ENCODE measurements at places on chromosomes 7 and 10.

DNA sequence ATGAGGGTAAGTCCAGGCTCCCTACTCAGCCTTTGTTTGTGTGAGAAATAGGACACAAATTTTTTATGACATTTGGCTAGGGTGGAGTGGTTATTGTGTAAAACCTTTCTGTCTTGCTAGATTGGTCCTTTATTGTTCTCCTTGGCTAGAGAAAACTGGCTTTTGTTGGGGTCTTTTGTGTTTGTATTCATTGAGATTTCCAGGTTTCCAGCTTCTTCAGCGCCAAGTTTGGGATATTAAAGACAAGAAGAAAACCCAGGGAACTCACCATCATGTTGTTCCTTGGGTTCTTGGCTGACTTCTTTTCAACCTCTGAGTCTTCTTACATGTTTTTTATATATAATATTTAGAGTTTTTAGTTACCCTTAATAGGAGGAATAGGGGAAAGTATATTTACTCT, 310.0 kb downstream of the HPSE2 start:
- no peak for DNase-seq

- no peak for DNase-seq
These were observed 2.2 kb downstream of the SMARCD3 start for GRCh38 chr7:151246102-151246850.

GRCh38 chr7:66399566-66399965, 194.4 kb downstream of the TPST1 start:
- no peak for DNase-seq

- DNase-seq = no peak
These were observed 14.6 kb downstream of the TBC1D12 start for GRCh38 chr10:94416896-94417295.

- DNase-seq = no peak
These were observed 102.1 kb downstream of the FOXL3 start for GRCh38 chr7:391961-392524.

- no peak for DNase-seq
These were observed 18.1 kb upstream of the TRIM8 start for GRCh38 chr10:102626026-102626685.

DNA sequence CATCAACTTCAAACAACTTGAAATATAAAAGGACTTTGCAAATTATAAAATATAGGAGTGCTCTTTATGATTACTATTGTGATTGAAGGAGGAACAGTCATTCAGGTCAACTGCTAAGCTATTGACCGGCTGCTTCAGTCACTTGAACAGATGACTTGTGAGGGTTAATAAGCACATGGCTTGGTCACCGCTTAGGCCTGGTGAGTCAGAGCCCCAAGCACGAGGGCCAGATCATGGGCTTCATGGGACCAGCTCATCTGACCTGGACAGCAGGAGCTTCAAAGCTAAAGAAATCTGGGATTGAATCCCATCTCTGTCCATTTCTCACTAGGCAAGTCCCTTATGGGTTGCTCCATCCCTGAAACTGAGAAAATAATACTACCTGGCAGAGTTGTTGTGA, 60.4 kb upstream of the ADO start:
- no peak for DNase-seq

GRCh38 chr7:15682751-15683245, 3.7 kb downstream of the MEOX2 start:
- no peak for DNase-seq

GRCh38 chr7:116182023-116182422, 28.3 kb upstream of the TES start:
- no peak for DNase-seq

DNA sequence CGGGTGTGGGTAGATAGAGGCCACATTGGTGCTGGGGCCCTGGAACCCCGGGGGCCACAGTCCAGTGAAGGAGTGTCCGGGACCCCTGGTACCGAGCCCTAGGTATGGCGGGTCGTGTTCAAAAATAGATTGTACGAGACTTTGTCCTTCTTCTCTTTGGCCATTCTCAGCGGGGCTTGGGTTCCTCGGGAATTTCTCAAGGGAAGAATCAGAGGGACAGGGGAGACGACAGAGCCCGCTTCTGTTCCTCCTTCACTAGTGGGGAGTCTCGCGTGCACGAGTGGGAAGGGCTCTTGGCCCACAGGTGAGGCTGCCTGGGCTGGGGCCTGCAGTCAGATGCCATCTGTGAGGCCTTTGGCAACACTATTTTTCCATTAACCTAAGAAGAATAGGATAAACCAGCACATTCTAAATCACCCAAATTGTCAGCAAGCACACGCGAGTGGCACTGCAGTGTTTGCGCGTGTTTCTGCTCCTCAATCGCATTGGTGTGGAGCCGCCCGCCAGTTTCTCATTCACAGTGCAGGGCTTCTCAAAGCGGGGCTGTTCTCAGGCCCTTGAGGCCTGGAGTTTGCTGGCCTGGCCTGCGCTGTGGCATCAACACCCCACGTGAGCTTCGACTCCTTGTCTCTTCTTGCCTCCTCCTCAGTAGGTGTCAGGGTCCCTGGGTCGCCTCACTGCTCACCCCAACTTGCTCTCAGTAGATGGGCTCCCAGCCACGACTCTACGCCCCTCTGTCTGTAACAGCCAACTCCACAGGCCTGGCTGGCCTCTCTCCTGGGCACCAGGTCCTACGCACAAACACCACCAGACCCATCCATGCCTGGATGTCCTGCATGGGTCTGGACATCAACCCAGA, 187.6 kb upstream of the SHH start:
- no peak for DNase-seq

- no peak for DNase-seq
These were observed 45.5 kb upstream of the ANAPC16 start for GRCh38 chr10:72170263-72170662.

- no peak for DNase-seq
These were observed 47.2 kb upstream of the AKR1E2 start for GRCh38 chr10:4778761-4779160.

- no peak for DNase-seq
These were observed 157.1 kb downstream of the TCERG1L start for GRCh38 chr10:131154306-131155025.

DNA sequence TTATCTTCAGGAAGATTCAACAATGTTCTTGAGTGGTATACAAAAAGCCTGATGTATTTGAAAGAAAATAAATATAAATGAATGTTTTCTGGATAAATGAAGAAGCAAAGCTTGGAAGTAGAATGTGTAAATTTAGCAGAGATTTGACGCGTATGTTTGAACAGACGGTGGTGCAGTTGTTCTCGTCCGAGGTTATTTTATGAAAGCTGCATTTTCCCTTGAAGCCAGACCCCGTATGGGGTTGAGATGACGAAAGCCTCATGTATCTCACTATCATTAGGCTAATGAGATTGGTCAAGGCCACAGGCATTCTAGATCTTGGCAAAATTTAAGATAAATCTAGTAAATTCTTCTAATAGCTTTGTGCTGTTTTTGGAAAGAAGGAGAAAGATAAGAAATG, 195.2 kb downstream of the NXPH1 start:
- DNase-seq = no peak

DNA sequence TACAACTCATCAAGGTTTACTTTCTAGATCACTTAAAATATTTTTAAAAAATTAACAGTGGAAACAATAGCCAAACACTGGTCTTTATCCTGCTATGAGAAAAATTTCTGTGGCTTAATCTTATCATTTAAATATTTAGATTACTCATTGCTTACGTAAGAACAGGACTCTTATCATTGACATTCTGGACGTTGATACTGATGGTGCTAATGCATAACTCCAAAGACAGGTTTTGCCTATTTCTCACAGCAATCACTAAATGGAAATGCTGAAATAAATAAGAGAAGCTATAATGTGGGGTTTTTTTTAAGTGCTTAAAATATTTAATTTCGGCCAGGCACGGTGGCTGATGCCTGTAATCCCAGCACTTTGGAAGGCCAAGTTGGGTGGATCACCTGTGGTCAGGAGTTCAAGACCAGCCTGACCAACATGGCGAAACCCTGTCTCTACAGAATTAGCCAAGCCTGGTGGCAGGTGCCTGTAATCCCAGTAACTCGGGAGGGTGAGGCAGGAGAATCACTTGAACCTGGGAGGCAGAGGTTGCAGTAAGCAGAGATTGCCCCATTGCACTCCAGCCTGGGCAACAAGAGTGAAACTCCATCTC, 195.0 kb downstream of the HGF start:
- no peak for DNase-seq

DNA sequence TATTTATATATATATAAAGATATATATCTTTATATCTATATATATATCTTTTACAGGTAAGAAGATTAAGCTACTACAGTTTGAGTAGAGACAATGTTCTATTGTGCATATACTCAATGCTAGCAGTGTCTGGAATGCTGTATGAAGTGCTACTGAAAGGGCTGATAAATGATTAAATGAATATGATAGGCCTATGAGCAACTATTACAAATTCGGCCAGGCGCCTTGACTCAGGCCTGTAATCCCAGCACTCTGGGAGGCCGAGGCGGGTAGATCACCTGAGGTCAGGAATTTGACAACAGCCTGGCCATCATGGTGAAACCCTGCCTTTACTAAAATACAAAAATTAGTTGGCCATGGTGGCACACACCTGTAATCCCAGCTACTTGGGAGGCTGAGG, 297.1 kb downstream of the CACNA2D1 start:
- DNase-seq = no peak

DNA sequence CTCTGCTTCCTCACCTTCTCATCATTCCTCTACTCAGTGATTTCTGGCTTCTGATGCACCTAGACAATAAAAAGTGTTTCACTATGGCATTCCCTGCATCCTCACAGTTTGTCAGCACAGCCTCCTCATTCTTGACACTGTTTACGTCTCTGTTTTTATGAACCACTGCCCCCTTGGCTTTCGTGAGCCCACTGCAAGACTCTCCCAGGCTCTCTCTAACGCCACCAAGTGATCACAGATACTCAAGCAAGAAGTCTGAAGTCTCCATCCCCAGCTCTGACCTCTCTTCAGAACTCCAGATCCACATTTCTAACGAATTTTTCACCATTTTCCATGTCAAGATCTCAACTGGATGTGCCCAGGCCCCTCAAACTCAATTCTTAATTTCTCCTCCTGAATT, 8.9 kb downstream of the SLC16A9 start:
- no peak for DNase-seq

DNA sequence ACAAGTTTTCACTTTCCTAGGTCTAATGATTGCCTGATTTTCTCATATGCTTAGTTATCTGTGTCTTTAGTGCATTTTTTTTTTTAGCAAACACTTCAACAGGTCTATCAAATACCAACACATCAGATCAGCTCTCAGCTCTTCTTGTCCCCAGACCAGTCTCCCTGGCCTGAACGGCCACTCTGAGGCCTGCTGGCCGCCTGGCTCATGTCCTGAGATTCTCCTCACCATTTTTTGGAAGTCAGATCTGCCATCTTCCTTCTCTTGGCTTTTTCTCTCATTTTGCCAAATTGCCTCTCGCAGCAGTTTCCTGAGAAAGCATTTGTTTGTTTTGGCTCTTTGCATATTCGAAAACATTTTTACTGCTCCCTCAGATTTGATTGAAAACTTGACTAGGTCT, 29.3 kb downstream of the PPP2R2D start:
- no peak for DNase-seq

GRCh38 chr10:126650161-126650560, 20.3 kb downstream of the C10orf90 start:
- no peak for DNase-seq

DNA sequence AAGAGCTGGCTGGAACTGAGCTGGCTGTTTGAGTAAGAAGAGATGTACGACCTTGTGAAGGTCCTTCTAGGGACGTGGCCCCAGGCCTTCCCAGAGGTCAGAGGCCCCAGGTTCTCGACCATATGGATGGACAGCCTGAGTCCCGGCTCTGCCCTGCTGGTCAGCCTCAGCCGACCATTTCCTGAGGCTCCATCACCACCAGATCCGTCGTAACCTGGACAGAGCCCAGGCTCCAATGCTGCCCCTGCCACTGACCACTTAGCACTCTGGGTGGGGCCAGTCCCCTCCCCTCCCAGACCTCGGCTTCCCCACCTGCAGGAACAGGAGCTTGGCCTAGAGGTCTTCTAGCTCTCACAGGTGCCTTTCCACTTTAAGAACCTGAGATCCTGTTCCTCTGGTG, 10.6 kb upstream of the INMT start:
- DNase-seq = no peak

- no peak for DNase-seq
These were observed 7.3 kb downstream of the RP9 start for GRCh38 chr7:33101906-33102305.

- DNase-seq = no peak
These were observed 23.5 kb downstream of the BCCIP start for GRCh38 chr10:125846894-125847293.

Data from fibroblast of skin of left quadriceps (primary cell).